ENCODE measurements at places on chromosomes 1 and 21.
A peak's percentile ranks its signal among the peaks of the same experiment; 100 is the strongest.

GRCh38 chr1:18256282-18257235 lies 149.0 kb downstream of the IGSF21 start:
- DNase-seq: no peak

- DNase-seq: no peak
Measured at GRCh38 chr1:38114241-38115026, 67.8 kb upstream of the POU3F1 start.

DNA sequence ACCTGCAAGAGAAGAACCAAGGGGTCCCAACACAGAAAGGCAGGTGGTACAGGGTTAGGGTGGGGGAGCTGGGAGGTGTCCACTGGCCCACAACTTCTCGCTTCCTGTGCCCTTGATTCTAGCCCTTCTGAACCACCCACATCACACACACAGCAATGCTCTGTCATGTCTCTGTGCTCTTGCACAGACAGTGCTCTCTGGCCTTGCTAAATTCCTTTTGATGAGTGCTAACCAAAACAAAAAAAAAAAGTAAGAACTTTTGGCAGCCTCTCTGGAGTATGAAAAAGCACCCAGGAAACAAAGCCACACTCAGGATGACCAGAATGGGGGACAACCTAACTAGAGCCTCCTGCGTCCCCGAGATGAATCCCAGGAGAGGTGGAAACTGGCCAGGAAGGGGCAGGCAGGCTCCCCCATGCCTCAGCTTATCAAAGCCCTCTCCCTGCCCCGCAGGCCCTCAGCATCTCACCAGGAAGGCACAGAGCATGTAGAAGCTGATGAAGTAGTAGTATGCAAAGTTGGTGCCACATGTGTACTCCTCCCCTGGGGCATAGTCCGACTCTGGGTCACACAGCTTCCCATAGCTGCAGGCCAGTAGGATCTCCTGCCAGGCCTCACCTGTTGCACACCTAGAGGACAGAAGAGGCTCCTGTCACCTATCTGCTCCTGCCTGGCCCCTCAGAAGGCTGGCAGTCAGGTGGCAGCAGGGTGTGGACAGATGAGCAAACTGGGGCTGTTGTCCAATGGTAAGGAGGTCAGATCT lies 27.2 kb upstream of the KIF21B start:
- DNase-seq: no peak

GRCh38 chr1:208525417-208525816 lies 281.2 kb upstream of the PLXNA2 start:
- DNase-seq: no peak

- peak; percentile 23 for DNase-seq
Measured at GRCh38 chr1:61708953-61709907, 15.7 kb downstream of the TM2D1 start.

GRCh38 chr21:34675871-34676270 lies 7.1 kb downstream of the CLIC6 start:
- DNase-seq: no peak

DNA sequence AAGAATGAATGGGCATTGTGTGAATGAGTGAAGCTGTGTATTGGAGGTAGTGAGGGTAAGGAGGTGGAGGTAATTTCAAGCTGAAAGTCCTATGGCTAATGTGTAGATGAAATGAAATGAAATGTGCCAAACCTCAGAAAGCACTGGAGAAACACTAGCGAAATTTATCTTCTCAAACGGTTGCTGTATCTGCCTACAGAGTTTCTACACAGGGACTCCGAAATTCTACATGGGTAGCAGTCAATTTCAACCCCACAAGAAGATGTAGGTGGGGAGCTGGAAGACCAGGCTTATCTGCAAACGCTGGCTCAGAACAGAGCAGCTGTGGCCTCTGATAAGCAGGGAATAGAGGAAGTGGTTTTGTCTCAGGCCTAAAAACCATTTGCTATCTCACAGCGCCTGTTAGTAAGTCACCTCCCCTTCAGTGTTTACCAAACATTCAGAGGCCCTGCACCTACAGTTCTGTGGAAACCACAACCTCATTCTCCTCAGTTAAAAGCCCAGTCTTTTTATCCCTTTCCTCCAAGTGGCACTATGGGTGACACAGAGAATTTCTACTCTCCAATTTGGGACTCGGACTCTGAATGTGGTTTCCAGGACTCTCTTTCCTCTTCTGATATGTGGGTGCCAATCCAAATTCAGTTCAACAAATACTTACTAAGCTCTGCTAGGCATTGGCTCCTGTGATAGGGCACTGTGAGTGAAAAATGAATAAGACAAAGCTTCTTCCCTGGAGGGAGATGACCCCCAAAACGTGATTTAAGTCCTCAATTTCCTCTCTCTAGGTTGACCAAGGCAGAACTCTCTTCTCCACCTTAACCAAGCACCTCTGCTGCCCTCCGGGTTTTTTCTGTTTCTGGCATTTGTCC lies 17.2 kb upstream of the SLAMF6 start:
- DNase-seq: peak; percentile 97

GRCh38 chr1:200351826-200352549 lies 57.8 kb downstream of the ZNF281 start:
- DNase-seq: peak; percentile 7

DNA sequence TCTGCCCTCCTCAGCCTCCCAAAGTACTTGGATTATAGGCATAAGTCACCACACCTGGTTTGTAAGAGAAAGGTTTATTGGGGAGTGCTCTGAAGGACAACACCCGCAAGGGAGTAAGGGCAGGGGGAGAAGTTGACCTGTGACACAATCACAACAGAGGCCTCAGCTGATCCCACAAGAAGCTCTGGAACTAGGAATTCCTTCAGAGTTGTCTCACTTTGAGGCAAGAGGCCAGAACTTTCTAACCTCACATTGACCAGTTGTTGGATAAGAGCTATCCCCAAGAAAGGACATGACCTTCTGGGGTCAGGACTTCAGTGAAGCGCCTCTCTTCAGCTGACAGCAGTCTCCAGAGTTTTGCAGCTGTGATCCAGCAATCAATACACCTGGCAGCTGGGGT lies 27.4 kb upstream of the RC3H1 start:
- no peak for DNase-seq

GRCh38 chr1:200626853-200627534 lies 6.4 kb upstream of the KIF14 start:
- no peak for DNase-seq

DNA sequence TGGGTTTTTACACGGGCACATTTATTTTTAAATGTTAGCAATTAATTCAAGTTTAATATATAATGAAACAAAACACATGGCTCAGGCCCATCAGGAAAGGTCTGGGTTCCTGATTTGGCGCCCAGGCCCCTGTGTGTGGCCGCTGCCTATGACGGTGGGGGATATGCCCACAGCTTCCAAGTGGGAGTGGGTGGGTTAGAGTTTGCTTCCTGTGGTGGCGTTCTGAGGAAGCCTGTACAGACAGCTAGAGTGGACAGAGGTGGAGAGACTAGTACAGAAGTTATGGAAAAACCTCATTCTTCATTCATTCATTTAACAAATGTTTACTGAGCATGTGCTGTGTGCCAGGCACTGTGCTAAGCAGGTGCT lies 22.4 kb upstream of the EPS8L3 start:
- DNase-seq: no peak

GRCh38 chr1:220342853-220343252 lies 70.6 kb upstream of the RAB3GAP2 start:
- no peak for DNase-seq

DNA sequence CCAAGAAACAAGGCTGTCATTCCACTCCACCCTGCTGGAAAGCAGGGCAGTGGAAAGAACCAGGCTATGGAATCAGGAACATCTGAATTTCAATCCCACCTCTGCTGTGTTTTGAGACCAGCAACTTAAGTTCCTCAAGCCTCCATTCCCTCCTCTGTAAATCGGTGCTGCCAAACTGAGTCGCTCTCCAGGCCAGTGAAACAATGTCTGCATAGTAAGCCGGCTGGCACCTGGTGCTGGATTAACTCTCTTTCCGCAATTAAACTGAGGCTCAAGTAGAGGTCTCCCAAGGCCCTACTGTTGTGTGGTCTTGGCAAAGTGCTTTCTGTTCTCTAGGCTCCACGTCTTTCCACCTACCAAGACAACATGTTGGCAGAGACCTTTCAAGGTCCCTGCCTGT lies 65.3 kb downstream of the SSBP3 start:
- DNase-seq: no peak

- DNase-seq: no peak
Measured at GRCh38 chr1:63780565-63780964, 6.7 kb downstream of the ROR1 start.

DNA sequence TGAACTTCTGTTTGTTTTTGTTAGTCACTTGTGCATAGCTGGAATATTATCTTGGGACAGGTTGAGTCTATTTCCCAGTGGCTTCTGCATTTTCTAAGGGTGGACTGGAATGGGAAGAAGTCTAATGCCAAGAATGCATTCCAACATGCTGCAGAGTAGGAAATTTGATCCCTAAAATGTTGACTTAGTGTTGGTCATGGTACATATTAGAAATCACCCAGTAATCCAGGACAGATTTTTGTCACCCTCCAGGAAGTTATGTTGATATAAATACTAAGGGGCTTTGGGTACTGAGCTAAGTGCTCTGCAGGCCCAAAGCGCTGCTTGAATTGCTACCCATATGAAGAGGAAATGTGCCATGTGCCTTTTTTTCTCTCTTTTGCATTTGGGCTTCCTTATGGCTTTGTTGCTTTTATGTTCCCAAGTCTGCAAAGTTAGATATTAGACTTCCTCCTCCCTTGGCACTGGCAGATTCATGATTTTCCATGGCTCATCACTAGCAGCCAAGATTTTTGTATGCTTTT lies 10.0 kb downstream of the ARID1A start:
- no peak for DNase-seq

DNA sequence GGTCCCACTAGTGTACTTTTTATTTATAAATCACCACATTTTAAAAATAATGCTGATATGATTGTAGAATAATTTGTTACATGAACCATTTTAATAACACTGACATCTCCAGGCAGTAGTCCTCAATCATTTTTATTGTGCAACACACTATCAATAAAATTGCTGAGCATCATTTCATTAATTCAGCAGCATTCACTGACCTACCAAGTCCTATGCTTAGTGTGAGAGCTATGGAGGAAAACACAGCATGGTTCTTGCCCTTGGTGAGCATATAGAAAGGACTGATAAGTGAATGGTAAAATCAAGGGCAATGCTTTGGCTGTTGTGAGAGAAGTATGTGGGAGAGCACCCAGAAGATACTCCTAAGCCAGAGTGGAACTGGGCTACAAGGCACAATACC lies 119.7 kb downstream of the KCNT2 start:
- no peak for DNase-seq

DNA sequence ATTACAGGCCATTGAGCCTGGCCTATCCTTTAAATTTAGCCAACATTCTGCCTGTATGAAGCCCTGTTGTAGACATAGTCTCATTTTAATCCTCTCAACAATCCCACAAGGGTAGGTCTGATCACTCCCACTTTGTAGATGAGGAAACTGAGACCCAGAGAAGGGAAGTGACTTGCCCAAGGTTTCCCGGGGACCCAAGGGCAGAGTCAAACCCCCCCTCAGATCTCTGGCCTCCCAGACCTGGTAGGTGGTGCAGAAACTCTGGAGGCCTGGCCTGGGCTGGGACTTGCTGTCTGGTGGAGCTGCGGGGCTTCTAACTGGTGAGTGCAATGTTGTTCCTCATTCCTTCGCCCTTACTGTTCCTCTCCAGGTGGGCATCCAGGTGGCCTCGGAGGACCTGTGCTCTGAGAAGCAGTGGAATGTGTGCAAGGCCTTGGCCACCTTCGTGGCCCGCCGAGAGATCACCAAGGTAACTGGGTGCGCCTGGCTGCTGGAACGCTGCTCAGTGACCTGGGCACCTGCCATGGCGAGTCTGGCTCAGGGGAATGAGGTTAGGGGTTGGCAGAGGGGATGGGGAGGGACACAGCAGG lies 29.7 kb downstream of the FAM151A start:
- no peak for DNase-seq

DNA sequence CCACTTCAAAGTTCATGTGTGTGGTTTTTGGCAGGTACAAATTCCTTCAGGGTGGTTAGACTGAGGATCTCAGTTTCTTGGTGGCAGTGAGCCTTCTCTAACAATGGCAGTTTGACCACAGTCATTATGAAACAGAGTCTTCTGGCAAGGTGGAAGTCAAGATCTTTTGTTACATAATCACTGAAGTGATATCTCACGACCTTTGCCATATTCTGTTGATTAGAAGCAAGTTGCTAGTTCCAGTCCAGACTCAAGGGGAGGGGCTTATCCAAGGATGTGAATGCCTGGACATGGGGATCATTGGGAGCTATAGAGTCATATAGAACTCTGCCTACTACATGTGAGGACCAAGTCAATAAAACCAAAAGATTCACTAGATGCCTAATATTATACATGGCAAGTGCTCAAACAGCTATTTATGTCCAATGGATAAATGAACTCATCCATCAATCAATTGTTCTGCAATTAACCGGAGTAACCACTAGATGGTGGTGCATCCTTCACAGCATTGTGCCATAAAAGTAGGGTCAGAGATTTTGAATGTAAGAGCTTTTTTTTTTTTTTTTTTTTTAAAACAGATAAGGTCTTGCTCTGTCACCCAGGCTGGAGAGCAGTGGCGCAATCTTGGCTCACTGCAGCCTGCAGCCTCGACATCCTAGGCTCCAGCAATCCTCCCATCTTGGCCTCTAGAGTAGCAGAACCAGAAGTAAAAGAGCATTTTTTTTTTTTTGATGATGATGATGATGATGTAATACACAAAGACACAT lies 131.9 kb downstream of the CRB1 start:
- DNase-seq: peak; percentile 43

- no peak for DNase-seq
Measured at GRCh38 chr1:215044151-215044550, 38.4 kb upstream of the KCNK2 start.

DNA sequence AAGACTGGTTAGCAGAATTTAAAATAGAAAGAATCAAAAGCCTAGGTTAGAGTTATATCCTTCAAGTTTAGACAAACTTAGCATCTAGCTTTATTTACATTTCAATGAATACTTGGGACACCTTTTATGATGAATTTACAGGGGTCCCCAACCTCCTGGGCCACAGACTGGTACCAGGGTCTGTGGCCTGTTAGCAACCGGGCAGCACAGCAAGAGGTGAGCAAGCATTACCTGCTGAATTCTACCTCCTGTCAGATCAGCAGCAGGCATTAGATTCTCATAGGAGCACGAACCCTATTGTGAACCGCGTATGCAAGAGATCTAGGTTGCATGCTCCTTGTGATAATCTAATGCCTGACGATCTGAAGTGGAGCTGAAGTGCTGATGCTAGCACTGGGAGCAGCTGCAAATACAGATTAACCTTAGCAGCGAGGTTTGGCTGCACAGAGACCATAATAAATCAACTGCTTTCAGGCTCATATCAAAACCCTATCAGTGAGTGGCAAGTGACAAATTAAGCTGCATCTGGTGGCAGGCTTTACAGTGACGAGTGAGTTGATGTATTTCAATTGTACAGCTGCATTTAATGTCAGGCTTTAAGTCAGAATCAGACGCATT lies 82.0 kb downstream of the UCHL5 start:
- peak; percentile 27 for DNase-seq

DNA sequence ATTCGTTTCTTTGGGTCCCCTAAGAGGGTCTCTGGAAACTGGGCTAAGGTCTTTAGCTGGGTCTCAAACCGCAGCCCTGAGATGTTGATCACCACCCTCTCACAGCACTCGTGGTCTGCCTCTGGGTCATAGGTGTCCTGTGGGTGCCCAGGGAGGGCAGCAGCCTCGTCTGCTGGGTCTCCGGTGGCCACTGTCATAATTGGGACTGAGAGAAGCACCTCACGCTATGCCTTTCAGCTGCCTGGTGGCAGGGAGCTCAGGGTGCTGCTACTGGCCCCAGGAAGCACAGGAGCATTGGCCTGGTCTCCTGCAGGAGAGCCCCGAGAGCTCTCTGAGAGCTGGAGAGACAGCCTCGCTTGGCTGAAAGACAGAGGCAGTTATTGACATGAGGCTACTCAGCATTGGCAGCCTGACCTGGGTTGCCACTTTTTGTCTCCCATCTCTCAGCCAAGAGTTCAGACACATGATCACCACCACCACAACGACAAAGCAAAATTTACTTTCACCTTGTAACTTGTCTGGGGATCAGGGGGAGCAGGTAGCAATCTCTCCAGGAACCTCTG lies 1.5 kb downstream of the KCNA2 start:
- no peak for DNase-seq
